Activated CD4-positive, alpha-beta memory T cell treated with anti-CD3 and anti-CD28 coated beads for 36 hours (primary cell): ENCODE measurements at places on chromosomes 7 and 10. TPM values are rescaled to one million over a fixed set of nuclear protein-coding genes. Genes with fewer than 3 reads are reported as not detected.
A peak's percentile ranks its signal among the peaks of the same experiment; 100 is the strongest.

DNA sequence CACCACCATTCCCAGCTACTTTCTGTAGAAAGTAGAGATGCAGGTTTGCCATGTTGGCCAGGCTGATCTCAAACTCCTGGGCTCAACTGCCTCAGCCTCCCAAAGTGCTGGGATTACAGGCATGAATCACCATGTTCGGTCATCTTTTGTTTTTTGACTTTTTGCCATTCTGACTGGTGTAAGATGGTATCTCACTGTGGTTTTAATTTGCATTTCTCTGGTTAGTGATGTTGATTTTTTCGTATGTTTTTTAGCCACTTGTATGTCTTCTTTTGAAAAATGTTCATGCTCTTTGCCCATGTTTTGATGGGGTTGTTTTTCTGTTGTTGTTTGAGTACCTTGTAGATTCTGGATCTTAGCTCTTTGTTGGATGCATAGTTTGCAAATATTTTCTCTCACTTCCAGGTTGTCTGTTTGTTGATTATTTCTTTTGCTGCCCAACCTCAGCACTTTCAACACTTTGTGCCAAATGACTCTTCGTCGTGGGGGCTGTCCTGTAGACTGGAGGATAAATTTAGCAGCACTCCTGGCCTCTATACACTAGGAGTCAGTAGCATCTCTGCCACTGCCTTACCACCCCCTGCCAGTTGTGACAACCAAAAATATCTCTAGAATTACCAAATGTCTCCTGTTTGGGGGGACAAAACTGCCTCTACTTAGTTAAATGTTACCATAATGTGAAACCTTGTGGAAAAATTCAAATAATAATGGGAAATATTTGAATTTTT, 6.5 kb upstream of the CPED1 start:
- H3K4me1 ChIP-seq = peaks cover 12% of the 10 kb centered on the region
- peak; percentile 27 for DNase-seq
- H3K4me3 ChIP-seq = no peak overlapping the region
- peak overlapping the region; percentile 1 for H3K27ac ChIP-seq

GRCh38 chr10:126016156-126016805, 119.9 kb downstream of the FANK1 start:
- H3K4me3 ChIP-seq = no peak overlapping the region
- H3K36me3 ChIP-seq = no peaks in the 10 kb centered on the region
- H3K27ac ChIP-seq = no peak overlapping the region
- no peak for DNase-seq

- H3K4me1 ChIP-seq = peaks cover 46% of the 10 kb centered on the region
- no peak for DNase-seq
- H3K36me3 ChIP-seq = peaks cover 5% of the 10 kb centered on the region
- H3K27me3 ChIP-seq = no peaks in the 10 kb centered on the region
Observed at GRCh38 chr7:5679048-5679812, 102.2 kb downstream of the RNF216 start.

DNA sequence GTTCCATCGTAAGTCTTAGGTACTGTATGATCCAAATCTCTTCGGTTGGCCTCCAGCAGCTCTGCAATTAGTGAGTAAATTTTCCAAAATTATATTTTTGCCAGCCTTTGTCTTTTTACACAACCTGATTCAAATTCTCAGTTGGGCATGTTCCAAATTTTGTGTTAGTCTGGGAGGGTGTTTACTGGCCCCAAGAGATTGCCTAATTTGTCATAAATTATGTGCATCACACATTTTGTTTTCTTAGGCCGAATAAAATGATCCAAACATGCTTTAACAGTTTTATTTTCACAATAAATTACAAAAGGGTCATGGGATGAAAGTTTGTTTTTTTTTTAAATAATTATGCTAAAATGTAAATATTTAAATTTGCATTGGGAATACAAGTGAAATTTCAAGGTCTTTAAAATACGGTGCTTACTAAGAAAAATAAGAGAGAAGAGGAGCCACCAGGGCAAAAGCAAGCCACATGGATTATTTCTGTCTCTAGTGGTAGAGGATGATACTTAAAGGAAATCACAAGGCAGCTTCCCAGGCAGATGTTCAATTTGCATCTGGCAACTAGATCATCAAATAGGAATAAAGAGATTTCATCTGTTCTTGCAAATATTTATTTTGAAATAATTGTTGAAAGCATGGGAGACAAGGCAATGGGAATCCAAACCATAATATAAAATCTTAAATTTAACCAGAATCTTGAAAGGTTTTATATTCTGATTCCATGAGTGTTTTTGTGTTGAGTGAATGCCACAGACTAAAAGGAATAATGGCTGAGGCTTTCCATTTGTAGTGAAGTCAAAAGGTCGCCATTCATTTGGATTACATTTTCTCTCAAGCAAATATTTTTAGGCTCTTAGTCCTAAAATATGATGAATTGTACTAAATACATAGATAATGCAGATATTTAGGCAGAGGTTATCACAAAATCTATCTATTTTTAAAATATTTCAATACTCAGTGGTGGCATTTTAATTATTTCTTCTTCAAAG, 111.1 kb downstream of the MDFIC start:
- peaks cover 8% of the 10 kb centered on the region for H3K4me1 ChIP-seq
- no peak overlapping the region for H3K27ac ChIP-seq
- H3K27me3 ChIP-seq = no peaks in the 10 kb centered on the region
- H3K4me3 ChIP-seq = no peak overlapping the region

DNA sequence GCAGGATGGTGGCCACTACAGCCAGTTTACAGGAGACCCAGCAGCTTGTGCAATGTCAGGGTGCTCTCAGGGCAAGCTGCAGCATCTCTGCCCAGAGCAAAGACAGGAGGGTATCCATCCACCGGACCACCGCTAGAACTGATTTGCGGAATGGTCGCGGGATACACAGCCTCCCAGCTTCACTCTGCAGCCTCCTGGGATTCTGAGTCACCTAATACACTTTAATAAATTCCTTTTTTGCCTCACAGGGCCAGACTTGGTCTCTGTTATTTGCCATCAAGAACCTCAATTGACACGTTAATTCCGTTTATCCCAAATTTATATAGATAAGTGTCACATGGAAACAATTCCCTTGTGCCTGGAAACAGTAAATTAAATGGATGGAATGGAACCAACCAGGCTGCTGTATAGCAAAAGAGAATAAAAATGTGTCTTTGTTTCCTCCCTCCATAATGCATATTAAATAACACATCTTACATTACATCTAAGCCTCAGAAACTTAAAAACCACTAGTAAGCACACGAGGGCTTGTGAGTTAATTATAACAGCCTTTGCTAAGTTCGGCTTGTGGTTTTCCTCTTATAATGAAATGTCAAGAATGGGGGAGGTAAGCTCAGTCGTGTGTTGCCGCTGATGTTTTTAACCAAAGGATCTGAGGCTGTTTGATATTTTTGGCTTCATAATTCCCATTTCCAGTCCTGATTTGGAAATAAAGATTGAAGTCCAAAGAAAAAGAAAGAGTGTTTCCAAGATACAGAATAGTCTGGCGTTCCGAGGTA, 52.1 kb downstream of the ADRB1 start:
- no peaks in the 10 kb centered on the region for H3K36me3 ChIP-seq
- peaks cover 13% of the 10 kb centered on the region for H3K27me3 ChIP-seq
- H3K4me1 ChIP-seq = peaks cover 25% of the 10 kb centered on the region
- H3K4me3 ChIP-seq = no peak overlapping the region
- H3K27ac ChIP-seq = no peak overlapping the region

DNA sequence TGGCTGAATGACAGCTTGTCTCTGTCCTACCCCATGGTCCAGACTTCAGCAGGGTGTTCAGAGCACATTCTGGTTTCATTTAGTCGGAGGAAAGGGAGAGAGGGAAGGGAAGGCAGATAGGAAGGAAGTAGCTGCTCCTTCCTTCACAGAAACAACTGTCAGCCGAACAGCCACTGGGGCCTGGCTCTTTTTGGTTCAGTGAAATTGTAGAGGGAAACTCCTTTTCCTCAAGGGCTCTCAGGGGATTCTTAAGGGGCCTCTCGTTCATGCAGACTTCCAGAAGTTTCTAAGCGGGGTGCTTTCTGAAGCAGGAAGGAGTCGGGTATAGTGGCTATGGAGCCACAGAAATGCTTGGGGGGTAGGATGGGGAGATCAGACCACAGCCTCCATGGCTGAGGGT, 56.4 kb downstream of the TLL2 start:
- no peak for DNase-seq
- no peaks in the 10 kb centered on the region for H3K4me1 ChIP-seq
- H3K27ac ChIP-seq = no peak overlapping the region
- H3K36me3 ChIP-seq = peaks cover 2% of the 10 kb centered on the region

DNA sequence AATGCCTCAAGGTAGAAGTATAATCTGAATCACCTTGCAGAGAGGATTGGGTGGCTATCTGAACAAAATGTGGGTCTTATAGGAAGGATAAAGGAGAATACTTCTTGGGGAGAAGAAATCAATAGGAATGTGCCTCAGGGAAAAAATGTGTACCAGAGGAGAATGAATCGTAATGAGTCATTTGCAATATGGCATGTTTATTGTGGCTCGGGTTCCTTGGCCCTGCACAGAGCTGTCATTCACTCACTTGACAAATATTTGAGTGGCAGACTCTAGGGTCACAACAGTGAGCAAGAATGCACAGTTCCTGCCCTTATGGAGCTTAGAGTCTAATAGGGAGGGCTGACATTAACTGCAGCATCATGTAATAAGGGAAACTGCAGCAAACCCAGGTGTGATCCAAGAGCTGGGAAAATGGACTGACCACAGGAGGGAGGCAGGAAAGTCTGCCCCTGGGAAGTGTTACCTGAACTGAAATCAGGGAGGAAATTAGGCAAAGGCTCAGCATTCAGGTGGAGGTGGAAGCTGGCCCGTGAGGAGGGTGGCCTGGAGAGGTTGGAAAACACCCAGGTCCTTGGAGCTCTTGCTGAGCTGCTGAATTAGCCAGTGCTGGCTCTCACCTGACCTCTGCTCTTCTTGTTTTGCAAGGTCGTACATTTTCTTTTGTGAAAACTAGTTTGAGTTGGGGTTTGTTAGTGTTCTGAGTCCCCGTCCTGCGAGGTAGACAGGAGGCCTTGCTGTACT, 203.9 kb downstream of the FRMD4A start:
- no peak overlapping the region for H3K27ac ChIP-seq
- H3K4me1 ChIP-seq = no peaks in the 10 kb centered on the region
- DNase-seq = no peak
- H3K4me3 ChIP-seq = no peak overlapping the region
- peaks cover 2% of the 10 kb centered on the region for H3K27me3 ChIP-seq
- H3K36me3 ChIP-seq = no peaks in the 10 kb centered on the region

GRCh38 chr10:16949816-16950215, 132.6 kb upstream of the RSU1 start:
- no peak for DNase-seq
- peaks cover 3% of the 10 kb centered on the region for H3K4me1 ChIP-seq
- no peaks in the 10 kb centered on the region for H3K27me3 ChIP-seq
- no peak overlapping the region for H3K4me3 ChIP-seq
- H3K27ac ChIP-seq = no peak overlapping the region
- peaks cover 1% of the 10 kb centered on the region for H3K36me3 ChIP-seq

- peaks cover 16% of the 10 kb centered on the region for H3K27me3 ChIP-seq
- no peak overlapping the region for H3K4me3 ChIP-seq
- H3K4me1 ChIP-seq = peaks cover 14% of the 10 kb centered on the region
- peaks cover 9% of the 10 kb centered on the region for H3K36me3 ChIP-seq
- no peak overlapping the region for H3K27ac ChIP-seq
Observed at GRCh38 chr10:132533571-132534260, 3.9 kb upstream of the INPP5A start.

GRCh38 chr10:74186678-74187077, 35.7 kb downstream of the ADK start:
- DNase-seq = no peak
- H3K27me3 ChIP-seq = no peaks in the 10 kb centered on the region
- no peak overlapping the region for H3K27ac ChIP-seq
- peaks cover 2% of the 10 kb centered on the region for H3K36me3 ChIP-seq

DNA sequence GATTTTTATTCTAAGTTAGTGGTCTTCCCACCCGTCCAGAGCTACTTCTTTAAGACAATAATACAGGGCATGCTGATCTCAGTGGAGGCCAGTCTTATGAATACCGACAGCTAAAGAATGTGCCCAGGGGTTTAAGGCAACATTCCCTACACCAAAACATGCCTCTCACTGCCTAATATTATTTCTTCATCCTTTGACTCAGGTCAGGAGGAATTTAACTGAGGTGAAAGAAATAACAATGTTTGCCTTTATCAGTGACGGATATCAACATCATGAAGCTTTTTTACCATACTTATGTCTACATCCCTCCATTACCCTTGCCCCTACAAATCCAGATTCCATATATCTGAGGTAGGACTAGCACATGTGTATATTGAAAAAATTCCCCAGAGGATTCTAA, 33.3 kb upstream of the TES start:
- no peak for DNase-seq
- H3K27me3 ChIP-seq = no peaks in the 10 kb centered on the region
- H3K4me1 ChIP-seq = no peaks in the 10 kb centered on the region
- H3K4me3 ChIP-seq = no peak overlapping the region
- no peak overlapping the region for H3K27ac ChIP-seq

GRCh38 chr10:2891073-2891769, 176.1 kb upstream of the PFKP start:
- no peak overlapping the region for H3K4me3 ChIP-seq
- peaks cover 10% of the 10 kb centered on the region for H3K27me3 ChIP-seq
- H3K36me3 ChIP-seq = no peaks in the 10 kb centered on the region
- no peak overlapping the region for H3K27ac ChIP-seq
- DNase-seq = no peak
- no peaks in the 10 kb centered on the region for H3K4me1 ChIP-seq

DNA sequence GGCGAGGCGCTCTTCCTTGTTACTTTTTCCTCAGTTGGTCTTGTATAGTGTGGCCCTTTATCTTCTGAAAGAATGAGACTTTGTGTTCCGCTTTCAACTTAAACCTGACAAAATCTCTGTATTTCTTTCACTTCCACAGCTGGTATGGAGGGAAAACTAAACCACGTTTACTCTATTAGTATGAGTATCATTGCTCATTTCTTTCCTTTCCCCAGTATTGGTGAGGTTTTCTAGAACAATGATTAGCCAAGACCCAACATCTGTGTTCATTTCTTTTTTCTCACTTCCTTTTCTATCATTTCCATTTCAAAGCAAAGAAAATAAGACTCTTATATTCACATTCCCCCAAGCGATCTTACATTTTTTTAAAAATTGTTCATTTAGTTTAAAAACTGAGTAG, 165.3 kb downstream of the PAXIP1 start:
- H3K4me1 ChIP-seq = no peaks in the 10 kb centered on the region
- peaks cover 3% of the 10 kb centered on the region for H3K27me3 ChIP-seq
- H3K36me3 ChIP-seq = no peaks in the 10 kb centered on the region
- DNase-seq = no peak
- H3K27ac ChIP-seq = no peak overlapping the region
- H3K4me3 ChIP-seq = no peak overlapping the region

GRCh38 chr10:14674376-14675050, 100.2 kb downstream of the FAM107B start:
- no peaks in the 10 kb centered on the region for H3K27me3 ChIP-seq
- peaks cover 5% of the 10 kb centered on the region for H3K4me1 ChIP-seq
- no peaks in the 10 kb centered on the region for H3K36me3 ChIP-seq
- DNase-seq = no peak
- H3K4me3 ChIP-seq = no peak overlapping the region

- no peak overlapping the region for H3K4me3 ChIP-seq
- H3K36me3 ChIP-seq = no peaks in the 10 kb centered on the region
- DNase-seq = no peak
- H3K27me3 ChIP-seq = no peaks in the 10 kb centered on the region
Observed at GRCh38 chr7:46993396-46993795, 588.5 kb downstream of the TNS3 start.

Gene MALSU1
- 100 TPM for total RNA-seq

Gene SPAM1
- total RNA-seq = not detected

Gene LDB1
- 48.8 TPM for total RNA-seq

Gene COL28A1
- 0.19 TPM for total RNA-seq

Gene ACBD7
- total RNA-seq = 1.7 TPM

Gene TEX36
- total RNA-seq = not detected
